ENCODE measurements at places on chromosomes 5 and 9.
A peak's percentile ranks its signal among the peaks of the same experiment; 100 is the strongest.

DNA sequence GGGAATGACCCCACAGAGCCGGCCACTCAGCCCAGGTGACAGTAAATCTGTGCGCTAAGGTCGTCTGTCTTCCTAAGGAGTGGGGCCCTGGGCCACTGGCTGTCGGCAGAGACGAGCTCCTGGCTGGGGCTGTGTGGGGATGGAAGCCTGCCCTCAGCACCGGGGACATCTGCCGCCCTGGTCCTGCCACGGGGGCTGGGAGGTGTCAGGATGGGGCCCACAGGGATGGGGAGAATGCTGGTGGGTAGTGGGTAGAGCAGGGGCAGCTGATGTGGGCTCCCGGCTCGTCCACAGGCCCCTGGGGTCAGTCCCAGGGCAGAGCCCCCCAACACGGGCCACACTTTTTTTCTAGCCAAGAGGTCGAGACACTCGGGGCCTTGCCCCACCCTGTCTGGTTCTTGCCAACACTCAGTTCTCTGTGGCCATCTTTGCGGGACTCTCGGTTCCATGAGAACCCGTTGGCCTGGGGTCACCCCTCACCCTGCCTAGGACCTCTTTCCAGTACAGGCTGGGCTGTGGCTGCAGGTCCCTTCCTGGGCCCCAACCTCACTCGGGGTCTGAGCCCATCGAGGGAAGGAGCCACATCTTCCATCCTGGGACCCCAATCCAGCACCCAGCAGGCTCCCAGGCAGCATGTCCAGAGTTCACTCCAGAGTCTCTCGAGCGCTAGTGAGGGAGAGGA lies 45.0 kb downstream of the DBH start:
- no peak for DNase-seq

DNA sequence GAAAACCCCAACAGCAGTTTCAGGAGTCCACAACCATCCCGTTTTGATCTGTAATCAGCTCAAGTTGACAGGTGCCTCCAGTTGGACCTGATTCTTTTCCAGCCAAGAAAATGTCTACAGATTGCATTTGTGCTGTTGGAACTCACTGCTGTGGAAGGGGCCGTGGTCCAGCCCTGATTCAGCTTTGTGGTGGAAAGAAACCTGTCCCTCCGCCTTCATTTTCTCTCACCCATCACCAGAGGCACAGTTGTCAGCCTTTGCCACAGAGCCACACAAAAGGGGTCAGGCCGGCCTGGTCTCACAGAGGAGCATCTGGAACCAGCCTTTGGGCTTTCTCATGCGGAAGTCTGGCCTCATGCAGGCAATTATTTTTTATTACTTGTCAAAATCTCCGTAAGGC lies 483.6 kb downstream of the GADD45G start:
- no peak for DNase-seq

DNA sequence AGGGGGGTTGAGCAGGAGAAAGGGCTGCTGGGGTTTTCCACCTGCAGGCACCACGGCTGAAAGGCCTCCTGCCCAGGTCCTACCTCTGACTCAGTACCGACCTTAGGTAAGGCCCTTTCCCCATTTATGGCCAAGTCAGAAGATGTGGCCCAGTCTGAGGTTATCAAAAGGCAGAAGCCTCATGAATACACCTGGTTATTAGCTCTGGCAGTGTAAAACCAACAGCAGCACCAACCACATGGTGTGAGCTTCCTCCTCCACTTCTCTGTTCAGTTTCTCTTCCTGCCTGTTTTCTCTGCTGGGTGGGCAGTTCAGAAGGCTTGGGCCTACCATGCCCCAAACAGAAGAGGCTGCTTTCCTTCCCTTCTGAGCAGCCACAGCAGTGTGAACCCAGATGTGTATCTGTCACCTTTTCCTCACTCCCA lies 86.9 kb downstream of the UGCG start:
- DNase-seq: no peak

DNA sequence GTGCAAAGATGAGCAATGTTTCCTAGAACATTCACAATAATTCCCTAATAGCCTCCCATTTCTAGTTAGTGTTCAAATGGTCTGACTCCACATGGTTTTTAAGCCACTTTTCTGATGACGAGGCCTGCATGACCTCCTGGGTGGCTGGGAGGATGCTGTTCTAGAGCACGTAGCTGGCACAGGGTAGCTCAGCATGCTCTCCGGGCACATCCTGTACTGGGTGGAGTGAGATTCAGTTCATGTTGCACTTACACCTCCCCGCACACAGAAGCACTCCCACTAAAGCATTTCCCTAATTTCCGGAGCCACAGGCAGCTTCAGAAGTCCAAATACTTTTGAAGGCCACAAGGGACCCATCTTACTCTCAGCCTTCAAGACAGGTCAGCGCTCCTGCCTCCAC lies 159.8 kb upstream of the LHFPL2 start:
- peak; percentile 48 for DNase-seq

GRCh38 chr5:157266286-157267007 lies 524 bp downstream of the CYFIP2 start:
- no peak for DNase-seq

DNA sequence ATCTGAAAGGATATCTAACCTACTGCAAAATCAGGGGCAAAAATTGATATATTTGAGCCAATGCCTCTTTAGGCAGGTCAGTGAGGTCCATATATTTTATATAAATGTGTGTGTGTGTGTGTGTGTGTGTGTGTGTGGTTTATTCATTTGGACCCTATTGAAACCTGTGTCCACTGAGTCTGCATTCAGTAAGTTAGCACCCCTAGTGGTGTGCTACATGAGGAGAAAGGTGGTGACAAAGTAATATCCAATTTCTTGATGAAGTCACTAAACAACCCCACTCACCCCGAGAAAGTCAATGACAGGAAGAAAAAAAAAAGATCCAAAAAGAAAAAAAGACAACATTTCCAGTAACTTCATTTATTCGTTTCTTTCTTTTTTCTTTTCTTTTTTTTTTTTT lies 4.1 kb downstream of the FBXW11 start:
- peak; percentile 22 for DNase-seq

DNA sequence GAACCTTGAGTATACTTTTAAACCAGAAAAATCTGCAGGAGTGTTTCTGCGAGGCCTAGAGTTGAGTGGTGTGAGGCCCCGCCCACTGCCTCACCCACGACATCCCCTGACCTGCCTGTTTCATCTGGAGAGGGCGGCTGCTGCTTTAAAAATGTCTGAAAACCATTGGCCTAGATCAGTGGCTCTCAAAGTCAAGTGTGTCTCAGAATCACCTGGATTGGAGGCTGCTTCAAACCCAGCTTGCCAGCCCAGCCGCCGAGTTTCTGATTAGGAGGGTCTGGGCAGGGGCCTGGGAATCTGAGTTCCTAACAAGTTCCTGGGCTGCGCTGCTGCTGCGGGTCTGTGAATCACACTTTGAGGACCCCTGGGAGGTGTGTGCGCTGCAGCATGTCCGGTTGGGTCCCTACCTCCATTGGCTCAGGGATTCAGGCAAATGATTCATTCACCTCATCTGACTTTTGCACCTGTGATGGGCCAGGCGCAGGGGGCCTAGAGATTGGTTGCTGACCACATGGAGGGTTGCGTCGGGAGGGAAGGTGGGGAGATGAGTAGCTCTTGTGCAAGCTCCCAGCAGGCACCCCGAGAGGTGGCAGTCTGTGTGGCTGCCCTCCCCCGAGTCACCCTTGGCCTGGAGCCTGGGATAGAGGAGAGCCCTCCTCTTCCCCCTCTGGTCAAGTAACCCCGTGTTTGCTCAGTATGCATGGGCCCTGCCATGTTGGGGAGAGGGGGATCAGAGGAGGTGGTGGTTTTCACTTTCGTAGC lies 27.6 kb upstream of the HMCN2 start:
- no peak for DNase-seq

GRCh38 chr5:129271308-129271707 lies 176.8 kb downstream of the ISOC1 start:
- no peak for DNase-seq

DNA sequence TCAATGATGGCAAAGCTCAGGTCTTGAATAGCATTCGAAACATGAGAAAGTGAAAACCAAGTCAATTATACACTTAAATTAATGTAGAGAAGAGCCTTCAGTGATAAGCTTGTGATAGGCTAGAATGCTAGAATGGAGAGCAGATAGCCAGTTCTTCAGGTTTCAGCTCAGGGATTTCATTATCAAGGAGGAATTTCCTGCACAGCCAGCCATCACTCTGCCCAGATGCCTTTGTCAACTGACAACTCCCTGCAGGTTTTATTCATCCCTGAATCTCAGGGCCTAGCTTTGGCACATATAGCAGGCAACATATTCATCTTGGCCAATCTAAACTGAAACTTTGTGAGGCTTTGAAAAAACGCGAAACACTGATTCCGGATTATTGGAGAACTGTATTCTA lies 199.3 kb upstream of the CDH6 start:
- no peak for DNase-seq

- DNase-seq: peak; percentile 35
These were observed at the start of gene HSDL2 for GRCh38 chr9:112380102-112380824. HSDL2 (plus strand) TSS chr9:112380108; CDS start chr9:112380164, 56 bp downstream.

DNA sequence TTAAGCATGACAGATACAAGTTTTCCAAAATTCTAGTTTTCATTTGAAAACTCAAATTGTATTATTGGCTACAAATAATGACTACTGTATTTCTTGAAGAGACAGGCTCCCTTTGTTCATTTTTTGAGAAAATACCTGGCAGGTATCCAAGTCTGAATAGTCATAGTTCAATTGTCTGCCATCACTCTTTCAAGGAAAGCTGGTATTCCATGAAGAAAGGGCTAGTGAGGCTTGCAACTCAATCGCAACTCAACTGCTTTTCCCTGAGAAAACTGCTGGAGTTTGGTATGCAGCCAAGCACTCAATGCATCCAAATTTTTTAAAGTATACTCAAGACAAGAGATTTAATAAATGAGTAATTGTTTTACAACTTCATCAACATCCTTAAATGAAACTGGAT lies 61.4 kb upstream of the TRIO start:
- peak; percentile 41 for DNase-seq

DNA sequence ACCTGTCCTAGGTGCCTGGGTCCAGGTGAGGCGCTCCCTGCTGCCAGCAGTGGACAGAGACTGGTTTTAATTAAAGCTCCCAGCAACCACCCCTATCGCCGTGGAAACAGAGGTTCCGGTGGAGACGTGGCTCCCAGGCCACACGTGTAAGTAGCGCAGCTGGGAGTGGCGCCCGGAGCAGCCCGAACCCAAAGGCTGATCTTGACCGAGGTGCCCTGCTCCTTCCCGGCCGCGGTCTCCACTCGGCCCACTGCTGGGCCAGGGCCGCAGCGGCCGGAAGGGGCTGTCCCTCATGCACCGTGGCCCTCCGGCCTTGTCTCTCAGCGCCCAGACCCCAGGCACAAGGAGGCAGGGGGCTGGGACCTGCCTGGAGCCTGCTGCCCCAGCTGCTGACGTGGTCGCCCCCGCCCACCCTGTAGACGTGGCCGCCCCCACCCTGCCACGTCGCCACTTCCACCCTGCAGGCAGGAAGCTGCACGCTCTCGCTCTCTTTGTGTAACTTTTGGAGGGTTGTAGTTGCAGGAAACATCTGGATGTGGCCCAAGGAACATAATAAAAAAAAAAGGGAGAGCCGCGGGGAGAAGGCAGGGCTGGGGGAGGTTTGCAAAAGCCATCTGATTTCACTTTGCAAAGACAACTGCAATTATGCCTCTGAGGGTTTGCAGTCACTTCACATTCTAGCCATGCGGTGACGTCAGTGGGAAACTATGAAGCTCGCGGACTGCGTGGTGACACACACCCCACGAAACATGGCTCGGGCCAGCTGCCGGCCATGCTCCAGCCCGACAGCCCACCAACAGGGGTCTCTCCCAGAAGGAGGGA lies 129.9 kb downstream of the RXRA start:
- DNase-seq: peak; percentile 100

DNA sequence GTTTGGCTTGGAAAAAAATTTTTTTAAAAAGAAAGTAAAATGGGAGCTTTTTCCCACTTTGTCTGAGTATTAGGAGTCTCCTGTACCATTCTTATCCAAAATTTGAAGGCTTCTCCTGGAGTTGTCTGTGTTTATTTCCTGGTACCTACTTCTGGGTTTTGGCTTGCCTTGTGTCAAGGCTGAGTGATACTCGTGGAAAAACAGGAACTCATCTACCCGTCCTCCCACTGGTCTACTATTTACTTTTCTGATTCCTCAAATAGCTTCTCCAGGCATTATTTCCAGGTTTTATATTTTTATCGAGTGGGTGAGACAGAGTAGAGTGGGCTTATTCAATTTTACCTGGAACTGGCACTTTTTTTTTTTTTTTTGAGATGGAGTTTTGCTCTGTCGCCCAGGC lies 99.4 kb downstream of the RMI1 start:
- DNase-seq: no peak

- DNase-seq: peak; percentile 51
These were observed 1.1 kb downstream of the UGCG start for GRCh38 chr9:111897601-111898137.

DNA sequence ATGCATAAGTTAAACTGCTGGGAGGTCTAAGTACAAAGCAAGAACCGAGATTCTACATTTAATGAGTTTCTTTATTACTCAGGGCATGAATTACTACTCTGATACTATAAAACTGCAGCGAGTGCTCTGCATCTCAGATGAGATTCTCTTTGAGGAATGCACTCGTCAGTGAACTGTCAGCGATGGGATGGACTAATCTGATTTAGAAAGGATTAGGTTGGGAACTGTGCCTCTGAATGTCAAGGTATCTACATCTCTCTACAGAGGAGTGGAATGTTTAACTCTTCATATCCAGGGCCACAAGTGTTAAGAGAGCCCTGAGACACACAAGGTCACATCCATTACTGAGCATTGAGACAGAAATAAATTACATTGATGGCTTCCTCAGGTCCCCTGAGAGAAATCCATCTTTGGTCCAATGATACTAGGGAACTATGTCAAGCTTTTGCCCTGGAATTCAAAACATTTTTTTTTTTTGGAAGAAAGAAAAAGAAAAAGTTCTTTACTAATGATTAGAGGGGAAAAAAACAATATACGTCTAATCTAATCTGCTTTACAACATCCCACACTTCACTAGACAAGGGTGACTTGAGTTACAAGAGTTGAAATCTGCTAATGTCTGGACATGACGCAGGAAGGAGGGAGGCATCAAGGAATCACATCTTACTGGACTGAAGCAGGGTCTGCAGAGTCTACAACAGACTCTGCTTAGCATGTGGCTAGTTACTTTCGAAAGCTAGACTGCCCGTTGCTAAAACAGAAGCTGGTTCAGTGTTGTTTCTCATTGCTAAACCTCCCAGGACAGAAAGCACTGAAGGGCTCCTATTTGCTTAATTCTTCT lies 270.0 kb upstream of the TLE4 start:
- DNase-seq: peak; percentile 32

DNA sequence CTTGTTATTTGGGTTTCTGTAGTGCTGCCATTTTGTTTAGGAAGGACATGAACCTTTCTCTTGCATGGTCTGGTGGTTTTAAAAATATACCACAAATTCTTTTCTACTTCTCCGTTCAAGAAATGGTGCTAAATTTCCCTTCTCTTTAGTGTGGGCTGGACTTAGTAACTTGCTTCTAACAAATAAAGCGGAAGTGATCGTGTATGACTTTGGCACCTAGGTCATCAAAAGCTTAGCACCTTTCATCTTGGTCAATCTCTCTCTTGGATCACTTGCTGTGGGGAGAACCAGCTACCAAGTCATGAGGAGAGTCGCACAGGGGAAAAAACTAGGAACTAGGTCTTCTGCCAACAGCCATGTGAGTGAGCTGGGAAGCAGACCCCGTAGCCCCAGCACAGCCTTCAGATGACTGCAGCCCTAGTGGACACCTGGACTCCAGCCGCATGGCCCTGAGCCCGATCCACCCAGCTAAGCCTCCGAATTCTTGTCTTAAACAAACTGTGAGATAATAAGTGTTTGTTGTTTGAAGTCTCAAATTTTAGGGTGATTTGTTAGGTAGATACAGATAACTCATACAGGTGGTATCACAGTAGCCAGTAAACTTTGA lies 87.7 kb upstream of the CKMT2 start:
- no peak for DNase-seq
